Activated CD4-positive, alpha-beta memory T cell treated with anti-CD3 and anti-CD28 coated beads, Interleukin-2, amount 10 ng/mL, durations not matched to agents 7 days and 5 days (primary cell): ENCODE measurements at places on chromosomes 6 and 20. TPM values are rescaled to one million over a fixed set of nuclear protein-coding genes. Genes with fewer than 3 reads are reported as not detected.

The TRAPPC3L gene
- total RNA-seq, result not detected

DNA sequence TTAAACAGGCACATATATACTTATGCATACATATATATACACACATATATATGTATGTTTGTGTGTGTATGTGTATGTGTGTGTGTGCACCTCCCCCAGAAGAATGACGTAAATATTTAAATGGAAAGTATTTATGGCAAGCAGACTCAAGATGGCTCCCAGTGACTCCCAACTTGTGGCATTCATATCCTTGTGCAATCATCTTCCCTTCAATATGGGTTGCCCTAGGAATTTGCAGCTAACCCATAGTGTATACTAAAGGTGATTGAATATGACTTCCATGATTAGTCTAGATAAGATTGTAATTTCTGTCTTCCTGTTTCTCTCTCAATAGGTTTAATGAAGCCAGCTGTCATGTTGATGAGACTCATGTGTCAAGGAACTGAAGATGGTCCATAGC, 127.6 kb downstream of the TRDN start:
- no peak for DNase-seq

The TTPAL gene
- 16.6 TPM for total RNA-seq

The PRDM13 gene
- total RNA-seq, result not detected

GRCh38 chr6:13479971-13480434, 7.4 kb downstream of the GFOD1 start:
- no peak for DNase-seq

GRCh38 chr6:11778648-11779328, at the start of gene ADTRP:
Gene ADTRP, minus strand, starts transcription at chr6:11778803. Its CDS starts 44 bp downstream, at chr6:11778759.
- DNase-seq, result no peak

GRCh38 chr20:57529810-57530209, 4.9 kb upstream of the CTCFL start:
- no peak for DNase-seq

- DNase-seq, result peak; percentile 34
Measured at GRCh38 chr6:11732036-11732631, 46.5 kb downstream of the ADTRP start.

The KCNK17 gene
- not detected for total RNA-seq
